Fibroblast of upper back skin (primary cell): ENCODE measurements at places on chromosomes 6 and 20.

- DNase-seq, result no peak
Measured at GRCh38 chr6:38604700-38605099, 35.0 kb downstream of the BTBD9 start.

GRCh38 chr6:37514321-37514771 is 14.7 kb upstream of the CCDC167 start:
- DNase-seq, result peak; percentile 64

DNA sequence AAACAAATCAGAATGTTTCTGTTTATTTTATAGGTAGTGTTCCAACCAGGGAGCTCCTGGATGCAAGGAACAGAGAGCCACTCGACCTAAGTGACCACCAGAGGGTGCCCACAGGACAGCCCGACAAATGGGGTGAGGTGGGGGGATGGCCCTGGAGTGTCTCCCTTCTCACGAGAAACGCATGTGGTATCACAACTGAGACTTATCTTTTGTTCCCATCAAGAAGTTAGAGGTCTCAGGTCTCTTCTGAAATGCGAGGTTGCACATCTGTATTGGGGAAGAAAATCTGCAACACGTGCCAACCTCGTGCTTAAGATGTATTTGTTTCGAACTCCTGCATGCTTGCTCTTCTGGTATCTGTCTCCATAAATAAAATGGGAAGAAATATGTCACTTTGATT is 104.0 kb downstream of the ISM1 start:
- DNase-seq, result peak; percentile 18

- peak; percentile 59 for DNase-seq
Measured at GRCh38 chr6:128209771-128210170, 308.9 kb upstream of the THEMIS start.

DNA sequence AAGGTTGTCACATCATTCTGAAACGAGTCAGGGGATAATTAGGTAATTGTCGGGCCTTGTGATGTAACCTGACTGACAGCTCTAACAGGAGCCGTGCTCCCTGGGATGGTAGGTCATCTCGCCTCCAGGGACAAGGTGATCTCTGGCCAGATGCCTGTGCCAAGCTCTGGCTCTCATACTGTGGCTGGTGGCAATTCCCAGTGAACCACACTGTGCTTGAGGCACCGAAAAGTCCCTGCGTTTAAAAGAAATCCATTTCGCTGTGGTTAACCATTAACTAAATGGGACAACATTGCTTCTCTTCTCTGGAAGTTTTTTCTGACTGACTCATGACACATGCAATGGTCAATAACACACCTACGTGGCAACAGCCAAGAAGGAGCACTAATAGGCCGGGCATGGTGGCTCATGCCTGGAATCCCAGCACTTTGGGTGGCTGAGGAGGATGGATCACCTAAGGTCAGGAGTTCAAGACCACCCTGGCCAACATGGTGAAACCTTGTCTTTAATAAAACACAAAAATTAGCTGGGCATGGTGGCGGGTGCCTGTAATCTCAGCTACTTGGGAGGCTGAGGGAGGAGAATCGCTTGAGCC is 669.2 kb downstream of the PRKN start:
- DNase-seq, result peak; percentile 34

DNA sequence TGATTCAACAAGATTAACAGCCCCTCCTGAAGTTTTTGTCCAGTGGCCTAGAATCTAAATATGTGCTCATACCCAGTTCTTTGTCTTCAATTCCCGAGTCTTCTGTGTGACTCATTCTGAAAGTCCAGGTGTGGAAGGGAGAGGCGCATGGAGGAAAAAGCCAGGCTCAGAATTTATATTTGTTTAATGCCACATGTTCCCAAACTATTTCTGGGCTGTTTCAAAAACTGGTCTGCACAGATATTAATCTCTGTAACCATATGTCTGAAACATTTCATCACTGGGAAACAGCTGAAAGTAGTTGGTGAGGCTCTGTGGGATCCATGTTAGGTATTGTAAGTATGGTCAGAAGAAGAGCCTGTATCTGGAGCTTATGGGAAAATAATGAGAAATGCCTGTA is 266.0 kb downstream of the PAX1 start:
- DNase-seq, result peak; percentile 31
